ENCODE measurements at places on chromosomes 4 and X.
A peak's percentile ranks its signal among the peaks of the same experiment; 100 is the strongest.

- no peak for DNase-seq
These were observed 77.4 kb downstream of the HPRT1 start for GRCh38 chrX:134537179-134537955.

DNA sequence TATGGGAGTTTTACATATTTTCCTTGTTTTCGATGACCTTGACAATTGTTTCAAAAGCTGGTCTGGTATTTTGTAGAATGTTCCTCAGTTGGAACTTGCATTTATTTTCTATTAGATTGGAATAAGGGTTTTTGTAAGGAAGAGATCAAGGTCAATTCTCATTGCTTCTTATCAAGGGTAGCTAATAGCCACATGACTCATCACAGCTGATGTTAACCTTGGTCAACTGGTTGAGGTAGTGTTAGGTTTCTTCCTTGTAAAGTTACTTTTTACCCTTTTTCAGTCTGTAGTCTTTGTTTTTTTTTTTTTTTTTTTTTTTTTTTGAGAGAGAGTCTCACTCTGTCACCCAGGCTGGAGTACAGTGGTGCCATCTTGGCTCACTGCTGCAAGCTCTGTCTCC lies 257.2 kb downstream of the SNCA start:
- no peak for DNase-seq

- peak; percentile 33 for DNase-seq
These were observed 151.2 kb upstream of the SLC4A4 start for GRCh38 chr4:71187404-71188155.

GRCh38 chr4:26862381-26862915 lies 1.8 kb downstream of the STIM2 start:
- DNase-seq: no peak

GRCh38 chr4:139783741-139784484 lies 118.3 kb downstream of the MGST2 start:
- no peak for DNase-seq

DNA sequence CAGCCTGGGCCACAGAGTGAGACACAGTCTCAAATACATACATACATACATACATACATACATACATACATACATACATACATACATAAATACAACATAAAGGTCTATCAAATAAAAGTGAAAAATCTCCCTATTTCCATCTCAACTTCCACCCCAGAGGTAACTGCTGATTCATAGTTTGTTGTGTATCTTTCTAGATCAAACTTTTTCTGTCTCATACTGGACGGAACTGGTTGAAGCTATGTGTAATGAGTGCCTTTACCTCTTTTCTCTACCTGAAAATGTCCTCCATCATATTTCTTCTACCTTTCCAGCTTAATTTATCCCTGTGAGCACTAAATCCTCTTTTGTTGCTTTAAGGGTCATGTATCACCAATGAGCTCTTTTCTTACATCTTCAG lies 102.5 kb downstream of the HDAC8 start:
- DNase-seq: no peak

DNA sequence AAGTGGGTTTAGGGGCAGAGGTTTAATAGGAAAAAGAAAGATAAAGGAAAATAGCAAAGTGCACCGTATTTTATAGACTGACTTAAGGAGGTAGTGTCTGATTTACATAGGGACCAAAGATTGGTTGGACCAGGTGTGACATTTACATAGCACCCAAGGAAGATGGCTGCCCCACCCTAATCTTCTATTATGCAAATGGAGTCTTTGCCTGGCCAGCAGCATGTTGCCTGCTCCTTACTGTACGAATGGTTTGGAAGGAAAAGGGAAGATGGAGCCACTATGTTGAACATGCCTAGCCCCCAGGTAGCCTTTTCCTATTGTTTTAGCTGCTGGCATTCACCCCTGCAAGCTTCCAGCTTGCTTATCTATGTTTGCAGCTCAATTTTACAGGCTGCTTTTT lies 146.2 kb upstream of the PDE5A start:
- no peak for DNase-seq

- DNase-seq: no peak
These were observed 60.2 kb downstream of the PTTG2 start for GRCh38 chr4:38020386-38020785.

DNA sequence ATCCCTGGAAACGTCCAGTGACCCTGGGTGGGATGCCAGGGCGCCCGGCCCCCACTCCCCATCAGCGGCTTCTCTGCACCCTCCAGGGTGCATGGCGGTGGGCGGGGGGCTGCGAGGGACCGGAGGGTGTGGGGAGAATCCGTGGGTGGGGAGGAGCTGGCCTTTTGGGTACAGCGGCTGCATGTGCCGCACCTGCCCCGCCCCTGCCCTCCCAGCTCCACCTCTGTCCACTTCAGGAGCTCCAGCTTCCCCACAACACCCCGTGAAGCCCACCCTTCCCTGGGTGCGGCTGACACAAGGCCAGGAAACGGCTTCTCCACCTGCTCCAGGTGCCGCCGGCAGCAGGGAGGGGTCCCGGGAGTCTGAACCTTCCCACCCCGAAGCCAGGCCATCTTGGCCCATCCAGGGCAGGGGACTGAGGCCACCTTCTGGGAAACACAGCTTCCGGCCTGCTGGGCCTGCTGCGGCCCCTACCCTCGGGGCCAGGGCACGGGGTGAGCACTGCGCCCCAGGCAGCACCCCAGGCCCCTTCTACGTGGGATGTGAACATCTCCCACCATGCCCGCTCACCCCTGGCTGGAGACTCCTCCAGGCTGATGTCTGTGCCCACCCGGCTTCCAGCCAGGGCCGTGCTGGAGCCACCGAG lies 34.6 kb downstream of the CPLX1 start:
- no peak for DNase-seq

DNA sequence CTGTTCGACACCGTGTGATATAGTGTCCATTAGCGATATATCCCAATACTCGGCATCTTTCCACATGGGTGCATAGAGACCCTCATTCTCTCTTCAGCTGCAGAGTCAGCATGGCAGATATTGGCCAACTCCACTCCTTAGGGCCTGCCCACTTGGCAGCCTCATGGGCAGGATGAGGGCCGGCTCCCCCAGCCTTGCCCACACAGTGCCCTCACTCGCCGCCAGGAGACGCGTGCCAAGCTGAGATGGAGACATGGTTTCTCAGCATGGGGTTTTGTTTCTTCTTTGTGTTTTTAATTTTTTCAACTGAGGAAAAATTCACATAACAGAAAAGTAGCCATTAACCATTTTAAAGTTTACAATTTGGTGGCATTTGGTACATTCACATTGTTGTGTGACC lies 5.3 kb upstream of the PLXNA3 start:
- DNase-seq: no peak

DNA sequence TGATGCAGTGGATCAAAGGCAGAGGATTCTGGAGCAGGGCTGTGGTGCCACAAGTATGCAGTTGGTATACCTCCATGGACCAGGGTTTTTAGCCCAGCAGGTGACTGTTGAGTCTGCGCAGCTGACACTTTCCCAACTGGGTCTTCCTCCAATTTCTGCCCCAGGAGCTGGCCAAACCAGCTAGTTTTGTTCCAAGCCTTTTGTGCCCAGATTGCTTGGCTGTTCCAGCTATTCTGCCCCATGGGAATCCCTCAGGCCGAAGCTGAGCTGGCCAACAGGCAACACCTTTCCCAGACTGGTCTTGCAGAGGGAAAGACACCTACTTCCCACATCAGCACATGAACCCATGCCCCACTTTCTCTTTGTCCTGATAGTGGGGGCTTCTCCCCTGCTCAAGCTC lies 22.8 kb upstream of the ANKRD17 start:
- no peak for DNase-seq

- DNase-seq: no peak
These were observed 29.8 kb downstream of the ZFYVE28 start for GRCh38 chr4:2388429-2389182.

DNA sequence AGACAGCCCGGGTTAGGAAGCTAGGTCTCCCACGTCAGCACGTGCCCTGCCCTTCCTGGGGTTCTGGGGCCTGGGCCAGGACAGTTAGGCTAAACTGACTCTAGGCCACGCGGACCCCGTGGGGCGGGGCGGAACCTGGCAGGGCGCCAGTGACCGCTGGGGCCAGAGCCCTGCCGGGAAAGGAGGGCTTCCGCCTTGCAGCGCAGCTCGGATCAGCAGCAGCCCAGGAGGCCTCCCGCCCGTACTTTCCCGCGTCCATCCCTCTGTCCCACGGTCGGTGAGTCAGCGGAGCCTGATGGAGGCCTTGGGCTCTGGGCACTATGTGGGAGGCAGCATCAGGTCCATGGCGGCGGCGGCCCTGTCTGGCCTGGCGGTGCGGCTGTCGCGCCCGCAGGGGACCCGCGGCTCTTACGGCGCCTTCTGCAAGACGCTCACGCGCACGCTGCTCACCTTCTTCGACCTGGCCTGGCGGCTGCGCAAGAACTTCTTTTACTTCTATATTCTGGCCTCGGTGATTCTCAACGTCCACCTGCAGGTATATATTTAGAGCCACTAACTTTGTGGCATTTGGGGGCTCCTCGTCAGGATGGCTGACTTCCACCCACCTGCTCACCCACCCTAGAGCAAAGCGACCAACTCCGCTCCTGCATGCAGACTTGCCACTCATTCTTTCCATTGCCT lies at the start of gene SMIM10:
SMIM10 (plus strand) TSS at position 191 of the 681 bp plus-strand sequence; CDS start at position 296, 105 bp downstream.
- DNase-seq: peak; percentile 32

DNA sequence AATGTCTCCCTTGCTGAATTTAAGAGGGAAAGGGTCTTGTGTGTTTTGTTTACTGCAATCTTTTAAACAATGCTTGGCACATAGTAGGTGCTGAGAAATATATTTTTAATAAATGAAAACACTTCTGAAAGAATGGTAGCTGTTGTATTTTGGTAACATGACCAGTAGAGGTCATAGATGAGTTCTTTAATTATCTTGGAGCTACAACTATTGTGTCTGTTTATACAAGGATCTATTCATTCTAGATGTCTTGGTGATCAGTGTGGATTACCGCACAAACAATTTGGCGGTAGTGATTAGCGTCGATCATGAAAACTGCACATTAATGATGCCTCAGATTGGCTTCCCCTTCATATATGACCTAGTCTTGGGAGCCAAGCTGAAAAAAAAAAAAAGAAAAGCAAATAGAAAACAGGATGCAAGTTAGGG lies 21.4 kb upstream of the SCRG1 start:
- no peak for DNase-seq

GRCh38 chrX:112967341-112967740 lies 126.7 kb upstream of the AMOT start:
- DNase-seq: no peak

DNA sequence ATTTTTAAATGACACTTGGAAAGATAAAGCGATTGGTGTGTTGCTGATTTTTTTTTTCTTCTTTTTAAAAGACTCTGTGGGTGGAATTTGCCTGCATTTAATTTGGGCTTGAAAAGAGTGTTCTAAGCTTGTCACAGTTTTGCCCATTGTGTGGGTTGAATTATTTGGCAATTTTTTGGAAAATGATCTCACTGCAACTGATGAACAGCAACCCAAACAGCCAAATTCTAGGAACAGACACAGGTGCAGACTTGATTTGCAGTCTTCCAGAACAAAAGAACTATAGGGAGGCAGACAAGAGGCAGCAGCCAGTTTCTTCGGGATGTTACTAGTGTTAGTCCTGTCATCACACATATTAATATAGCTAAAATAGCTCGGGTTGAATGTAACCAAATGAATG lies 40.5 kb downstream of the CASP6 start:
- no peak for DNase-seq

- no peak for DNase-seq
These were observed 150.0 kb downstream of the CBR4 start for GRCh38 chr4:168859888-168860694.

- no peak for DNase-seq
These were observed 104.3 kb downstream of the RTL9 start for GRCh38 chrX:110462957-110463356.

DNA sequence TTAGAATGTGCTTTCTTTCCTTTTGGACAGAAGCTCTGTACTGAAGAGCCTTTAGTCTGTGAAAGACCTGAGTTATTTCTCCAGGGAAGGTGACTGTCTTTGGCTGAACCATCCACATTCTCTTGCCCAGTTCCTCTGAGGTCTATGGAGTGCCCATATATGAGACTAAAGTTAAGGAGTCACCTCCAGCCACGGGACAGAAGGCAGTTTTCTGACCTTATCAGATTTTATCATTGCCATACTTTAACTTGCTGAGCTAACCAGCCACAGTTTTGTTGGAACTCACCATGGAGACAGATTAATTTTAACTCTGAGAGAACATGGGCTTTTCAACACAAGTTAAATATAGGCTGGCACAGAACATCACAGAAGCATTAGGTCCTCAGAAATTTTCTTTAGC lies 26.3 kb downstream of the IL1RAPL1 start:
- DNase-seq: no peak

All from activated T-cell treated with anti-CD3 and anti-CD28 coated beads, Interleukin-2, amount 50 U/mL, for 1 hour (primary cell).